AG10803 (cell line): ENCODE measurements at places on chromosomes 7 and 10.
A peak's percentile ranks its signal among the peaks of the same experiment; 100 is the strongest.

GRCh38 chr10:104368381-104368780, 14.7 kb downstream of the CFAP58 start:
- DNase-seq = no peak

DNA sequence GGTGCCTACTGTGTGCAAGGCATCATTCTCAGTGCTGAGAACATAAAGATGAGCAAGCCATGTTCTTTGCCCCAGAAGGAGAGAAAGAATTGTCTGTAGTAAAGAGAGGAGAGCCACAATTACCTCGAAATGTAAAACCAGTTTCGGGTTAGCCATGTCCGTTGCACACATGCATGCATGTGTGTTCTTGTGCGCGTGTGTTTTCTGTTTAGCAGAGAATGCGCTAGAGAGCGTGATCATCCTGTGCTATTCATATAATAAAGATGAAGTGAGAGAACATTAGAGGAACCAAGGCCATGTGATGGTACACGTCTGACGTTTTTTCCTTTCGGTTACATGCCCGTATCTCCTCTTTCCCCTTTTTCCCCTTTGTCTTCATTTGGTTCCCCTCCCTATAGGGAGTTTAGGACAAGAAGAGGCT, 158.2 kb downstream of the CELF2 start:
- no peak for DNase-seq

DNA sequence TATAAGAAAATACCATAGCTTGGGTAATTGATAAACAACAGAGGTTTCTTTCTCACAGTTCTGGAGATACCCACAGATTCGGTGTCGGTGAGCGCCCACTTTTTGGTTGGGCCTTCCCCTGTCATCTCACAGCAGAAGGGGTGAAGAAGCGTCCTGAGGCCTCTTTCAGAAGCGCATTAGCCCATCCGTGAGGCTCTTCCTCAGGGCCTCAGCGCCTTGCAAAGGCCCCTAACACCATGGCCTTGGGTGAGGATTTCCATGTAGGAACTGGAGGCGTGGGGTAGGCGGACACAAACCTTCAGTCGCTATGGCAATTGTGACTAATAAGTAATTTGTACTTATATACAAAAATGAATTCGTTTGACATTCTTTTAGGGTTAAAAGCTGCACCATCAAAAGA, 316.0 kb downstream of the PTPRN2 start:
- no peak for DNase-seq

- no peak for DNase-seq
Observed at GRCh38 chr7:111474723-111475418, 87.4 kb downstream of the IMMP2L start.

DNA sequence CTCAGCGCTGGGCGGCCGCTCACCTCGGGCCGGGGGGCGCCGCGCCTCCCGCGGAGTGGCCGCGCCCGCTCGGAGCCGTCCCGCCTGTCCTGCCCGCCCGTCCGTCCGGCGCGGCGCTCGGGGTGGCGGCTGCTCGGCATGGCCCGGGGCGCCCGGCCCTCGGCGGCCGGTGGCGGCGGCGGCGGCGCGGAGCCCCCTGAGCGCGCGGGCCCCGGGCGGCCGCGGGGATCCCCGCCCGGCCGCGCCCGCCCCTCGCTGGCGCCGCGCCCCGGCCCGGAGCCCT, 338 bp downstream of the SDK1 start:
- no peak for DNase-seq

DNA sequence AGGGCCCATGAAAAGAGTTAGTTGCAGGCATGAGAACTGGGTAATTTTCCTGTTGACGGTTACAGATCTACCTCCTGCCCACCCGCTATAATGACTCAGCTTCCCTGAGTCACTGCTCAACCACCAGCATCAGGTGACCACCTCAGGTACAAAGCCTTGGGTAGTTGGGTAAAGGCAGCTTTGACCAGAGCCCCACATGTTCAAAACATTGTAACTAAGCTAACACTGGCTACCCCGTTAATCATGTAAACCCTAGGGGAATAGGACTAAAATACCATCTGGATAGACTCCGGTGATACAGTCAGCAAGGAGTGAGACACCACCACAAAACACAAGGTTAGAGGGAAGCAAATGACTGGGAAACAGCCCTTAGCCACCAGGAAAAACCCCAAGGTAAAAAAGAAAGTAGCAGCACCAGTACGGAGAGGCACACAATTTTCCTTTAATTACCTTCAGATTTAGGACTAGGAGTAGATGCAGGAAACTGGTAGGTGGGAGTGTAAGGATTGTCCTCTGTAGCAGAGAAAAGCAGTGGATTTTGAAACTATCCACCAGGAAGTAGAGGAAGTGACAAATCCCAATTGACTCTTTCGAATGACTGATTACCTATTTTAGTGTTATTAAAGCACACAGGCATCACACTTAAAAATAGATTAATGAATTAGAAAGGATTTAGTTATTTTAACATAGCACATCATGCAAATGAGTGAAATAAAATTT, 103.5 kb upstream of the PDLIM1 start:
- no peak for DNase-seq

- no peak for DNase-seq
Observed at GRCh38 chr7:31056775-31057346, 4.8 kb downstream of the ADCYAP1R1 start.

GRCh38 chr10:29035721-29036120, 253.1 kb upstream of the LYZL1 start:
- DNase-seq = no peak

DNA sequence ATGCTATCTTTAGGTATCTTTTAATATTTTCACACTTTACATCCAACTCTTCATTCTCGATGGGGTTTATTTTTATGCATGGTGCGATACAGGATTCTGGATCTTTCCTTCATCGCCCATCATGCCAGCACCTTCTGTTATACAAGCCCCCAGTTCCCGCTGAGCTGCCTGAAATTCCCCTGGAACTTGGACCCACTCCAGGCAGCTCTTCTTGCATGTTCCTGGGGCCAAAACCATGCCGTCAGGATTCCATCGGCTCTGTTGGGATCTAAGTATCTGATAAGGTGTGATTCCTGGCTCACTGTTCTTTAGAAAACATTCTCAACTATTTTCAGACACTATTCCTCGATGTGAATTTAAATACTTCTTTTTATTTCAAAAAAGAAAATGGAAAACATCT, 40.5 kb upstream of the PPP2R2D start:
- no peak for DNase-seq

GRCh38 chr7:473211-473734, 46.4 kb downstream of the PDGFA start:
- DNase-seq = no peak

DNA sequence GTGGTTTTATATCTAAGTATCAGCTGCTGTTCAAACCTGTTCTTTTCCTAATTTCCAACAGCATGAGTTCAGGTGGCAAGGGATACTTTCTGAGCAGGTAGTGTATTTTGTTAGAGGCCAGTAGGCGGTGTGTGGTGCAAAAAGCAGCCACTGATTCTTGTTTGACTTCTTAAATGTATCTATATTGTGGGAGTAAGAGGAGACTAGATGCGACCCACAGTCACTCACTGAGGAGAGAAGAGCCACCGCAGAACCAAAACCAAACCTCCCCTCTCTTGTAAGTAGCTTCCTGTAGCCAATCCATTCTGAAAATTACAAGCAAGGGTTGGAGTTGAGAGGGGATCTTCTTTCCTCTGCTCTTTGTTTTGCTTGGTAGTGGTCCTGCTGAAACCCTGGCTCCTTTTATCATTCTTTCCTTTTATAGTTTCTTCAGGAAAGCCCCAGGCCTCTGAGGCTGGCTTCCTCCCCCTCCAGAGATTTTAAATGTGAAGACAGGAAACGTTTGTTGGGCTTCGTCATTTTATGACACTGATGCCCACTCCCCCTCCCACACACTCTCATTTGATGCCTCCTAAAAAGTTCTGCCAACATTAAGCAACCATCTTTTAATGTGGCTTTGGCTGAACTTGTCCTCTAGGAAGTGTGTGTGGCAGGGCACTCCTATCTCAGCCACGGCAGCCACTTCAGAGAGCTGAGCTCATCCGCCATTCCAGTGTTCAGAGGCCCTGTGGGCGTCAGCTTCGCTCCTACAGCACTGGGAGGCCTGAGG, 566.0 kb downstream of the SUGCT start:
- DNase-seq = peak; percentile 71

GRCh38 chr10:15169555-15170401, 1.3 kb upstream of the NMT2 start:
- peak; percentile 14 for DNase-seq

GRCh38 chr10:17241611-17242333, 13.7 kb downstream of the VIM start:
- no peak for DNase-seq

DNA sequence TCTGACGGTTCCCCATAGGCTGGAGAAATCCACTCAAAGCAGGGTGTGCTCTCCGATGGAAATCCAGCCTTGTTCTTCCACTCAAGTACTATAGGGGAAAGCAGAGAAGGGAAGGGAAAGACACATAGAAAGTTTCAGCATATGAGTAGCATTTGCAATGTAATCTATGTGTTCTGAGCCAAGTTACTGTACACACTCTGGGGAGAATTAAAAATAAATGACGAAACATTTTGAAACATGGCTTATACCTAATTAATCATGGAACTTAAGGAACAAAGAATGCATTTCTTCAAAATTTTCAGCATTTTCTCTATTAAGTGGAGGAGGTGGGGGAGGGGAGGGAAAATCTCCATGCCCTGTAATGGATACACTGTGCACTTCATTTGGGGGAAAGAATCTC, 198.1 kb upstream of the HABP2 start:
- no peak for DNase-seq

- DNase-seq = no peak
Observed at GRCh38 chr10:3762309-3762708, 22.7 kb downstream of the KLF6 start.

DNA sequence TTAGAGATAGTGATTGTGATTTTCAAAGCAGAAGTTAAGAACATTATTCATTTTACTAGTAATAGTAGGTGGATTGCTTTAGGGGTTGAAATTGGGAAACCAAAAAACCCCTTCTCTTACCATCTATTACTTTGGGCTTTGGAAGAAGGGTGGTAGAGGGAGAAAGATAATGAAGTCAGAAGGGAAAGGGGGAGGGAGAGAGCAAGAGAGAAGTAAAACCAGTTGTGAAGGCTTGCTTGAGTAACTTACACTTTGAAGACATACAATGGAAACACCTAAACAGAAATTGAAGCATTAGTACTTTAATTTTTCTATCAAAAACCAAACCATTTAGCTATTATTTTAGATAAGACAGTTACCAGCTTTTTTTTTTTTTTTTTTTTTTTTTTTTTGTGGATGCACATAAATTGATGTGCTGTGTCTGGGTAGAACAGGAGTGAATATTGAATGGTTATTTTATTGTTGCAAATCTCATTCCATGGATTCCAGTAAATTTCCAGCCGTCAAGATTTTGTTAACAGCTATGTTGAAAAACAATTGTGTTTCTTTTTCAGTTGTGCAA, 5.5 kb downstream of the PRKAR2B start:
- no peak for DNase-seq

GRCh38 chr10:541750-542371, 147.6 kb downstream of the DIP2C start:
- DNase-seq = no peak

- DNase-seq = no peak
Observed at GRCh38 chr10:69315100-69315542, 36.8 kb downstream of the HK1 start.

GRCh38 chr10:48306870-48307710, 613 bp downstream of the MAPK8 start:
- peak; percentile 48 for DNase-seq

DNA sequence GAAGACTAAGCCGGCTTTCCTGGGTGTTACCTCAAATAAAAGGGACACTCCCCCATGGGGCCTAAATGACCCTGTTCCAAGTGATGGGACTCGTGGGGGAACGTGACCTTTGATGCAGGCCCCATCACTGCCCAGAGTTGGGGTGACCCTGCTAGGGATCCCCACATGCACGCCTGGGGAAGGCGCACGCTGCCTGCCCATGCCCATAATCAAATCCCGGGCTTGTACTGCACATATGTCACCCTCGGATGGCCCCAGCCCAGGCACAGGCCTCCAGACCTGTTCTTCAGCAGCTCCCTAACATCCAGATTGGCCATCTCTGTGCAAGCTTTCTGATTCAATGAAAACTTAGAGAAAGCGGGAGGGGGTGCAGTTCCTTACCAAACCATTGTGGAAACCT, 14.7 kb downstream of the EBF3 start:
- DNase-seq = no peak

GRCh38 chr10:3881622-3882021, 96.6 kb upstream of the KLF6 start:
- no peak for DNase-seq

DNA sequence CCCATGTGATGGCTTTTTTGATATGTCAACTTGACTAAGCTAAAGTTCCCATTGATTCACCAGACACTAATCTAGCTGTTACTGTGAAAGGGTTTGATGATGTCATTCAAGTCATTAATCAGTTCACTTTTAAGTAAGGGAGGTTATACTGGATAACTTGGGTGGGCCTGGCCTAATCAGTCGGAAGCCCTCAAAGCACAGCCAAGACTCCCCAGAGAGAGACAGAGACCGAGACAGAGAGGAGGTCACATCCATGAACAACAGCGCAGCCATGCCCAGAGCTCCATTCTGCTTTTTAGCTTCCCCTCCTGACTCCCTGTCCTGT, 103.4 kb downstream of the TRIL start:
- DNase-seq = no peak

- DNase-seq = peak; percentile 39
Observed at GRCh38 chr7:141702047-141702567, at the start of gene DENND11. Gene DENND11, minus strand, starts transcription at chr7:141702166. Its CDS starts 13 bp downstream, at chr7:141702153.

GRCh38 chr10:30820261-30820991, 190.9 kb upstream of the LYZL2 start:
- peak; percentile 88 for DNase-seq

- peak; percentile 93 for DNase-seq
Observed at GRCh38 chr10:69348816-69349541, 67.7 kb downstream of the TACR2 start.

DNA sequence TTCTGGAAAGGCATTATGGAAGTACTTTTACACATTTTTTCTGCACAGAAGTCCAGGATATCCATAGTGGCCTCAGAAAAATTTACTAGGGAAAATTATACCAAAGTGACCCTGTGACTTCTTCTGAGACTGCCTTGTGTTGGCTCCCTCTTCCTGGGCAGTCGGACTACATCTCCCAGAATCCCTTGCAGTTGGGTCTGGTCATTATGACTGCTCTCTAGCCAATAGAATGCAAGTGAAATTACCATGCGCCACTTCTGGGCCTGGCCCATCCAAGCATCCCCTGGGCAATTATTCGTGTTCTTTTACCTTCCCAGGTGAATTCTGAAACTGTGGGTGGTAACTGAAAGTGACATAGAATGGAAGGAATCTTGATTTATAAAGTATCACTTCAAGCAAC, 430.9 kb downstream of the ACTR3B start:
- no peak for DNase-seq

DNA sequence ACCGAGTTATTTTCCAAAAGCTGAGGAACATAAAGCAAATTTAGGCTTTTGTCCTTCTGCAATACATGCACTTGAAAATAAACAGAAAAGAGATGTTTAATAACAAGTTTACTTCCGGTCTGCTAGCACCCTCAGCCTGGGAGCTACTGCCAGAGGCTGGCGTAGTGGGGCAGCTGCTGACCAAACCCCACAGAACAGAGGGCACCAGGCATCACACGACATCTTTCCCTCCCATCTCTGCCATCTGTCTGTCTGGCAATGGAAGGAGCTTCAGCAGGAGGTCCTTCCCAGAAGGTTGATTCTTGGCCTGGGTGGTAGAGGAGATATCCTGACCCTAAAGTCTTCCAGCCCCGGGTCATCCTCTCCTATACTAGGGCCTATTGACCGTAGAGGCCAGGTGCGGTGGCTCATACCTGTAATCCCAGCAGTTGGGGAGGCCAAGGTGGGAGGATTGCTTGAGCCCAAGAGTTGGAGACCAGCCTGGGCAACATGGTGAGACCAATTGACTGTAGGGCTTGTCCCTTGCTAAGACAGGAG, 47.8 kb downstream of the CHST3 start:
- no peak for DNase-seq

GRCh38 chr10:31166606-31167005, 134.9 kb upstream of the ZNF438 start:
- no peak for DNase-seq
